ENCODE measurements at places on chromosomes 7 and 10.

DNA sequence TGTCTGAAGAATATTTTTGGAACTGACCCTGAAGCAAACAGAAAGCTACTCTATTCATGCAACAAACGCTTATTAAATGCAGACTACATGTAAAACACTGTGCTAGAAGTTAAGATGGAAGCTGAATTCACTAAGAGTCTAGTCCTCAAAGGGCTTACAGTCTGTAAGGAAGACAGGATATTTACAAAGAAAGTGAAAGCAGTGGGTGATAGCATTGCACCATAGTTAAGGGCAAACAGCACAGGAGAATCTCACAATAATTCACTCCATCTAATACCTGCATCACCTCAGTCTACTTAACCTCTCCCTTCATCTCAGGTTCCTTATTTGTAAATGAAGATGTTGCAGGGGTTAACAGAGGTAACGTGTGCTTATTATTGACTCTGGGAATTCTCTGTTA lies 360.0 kb upstream of the AOAH start:
- no peak for DNase-seq

DNA sequence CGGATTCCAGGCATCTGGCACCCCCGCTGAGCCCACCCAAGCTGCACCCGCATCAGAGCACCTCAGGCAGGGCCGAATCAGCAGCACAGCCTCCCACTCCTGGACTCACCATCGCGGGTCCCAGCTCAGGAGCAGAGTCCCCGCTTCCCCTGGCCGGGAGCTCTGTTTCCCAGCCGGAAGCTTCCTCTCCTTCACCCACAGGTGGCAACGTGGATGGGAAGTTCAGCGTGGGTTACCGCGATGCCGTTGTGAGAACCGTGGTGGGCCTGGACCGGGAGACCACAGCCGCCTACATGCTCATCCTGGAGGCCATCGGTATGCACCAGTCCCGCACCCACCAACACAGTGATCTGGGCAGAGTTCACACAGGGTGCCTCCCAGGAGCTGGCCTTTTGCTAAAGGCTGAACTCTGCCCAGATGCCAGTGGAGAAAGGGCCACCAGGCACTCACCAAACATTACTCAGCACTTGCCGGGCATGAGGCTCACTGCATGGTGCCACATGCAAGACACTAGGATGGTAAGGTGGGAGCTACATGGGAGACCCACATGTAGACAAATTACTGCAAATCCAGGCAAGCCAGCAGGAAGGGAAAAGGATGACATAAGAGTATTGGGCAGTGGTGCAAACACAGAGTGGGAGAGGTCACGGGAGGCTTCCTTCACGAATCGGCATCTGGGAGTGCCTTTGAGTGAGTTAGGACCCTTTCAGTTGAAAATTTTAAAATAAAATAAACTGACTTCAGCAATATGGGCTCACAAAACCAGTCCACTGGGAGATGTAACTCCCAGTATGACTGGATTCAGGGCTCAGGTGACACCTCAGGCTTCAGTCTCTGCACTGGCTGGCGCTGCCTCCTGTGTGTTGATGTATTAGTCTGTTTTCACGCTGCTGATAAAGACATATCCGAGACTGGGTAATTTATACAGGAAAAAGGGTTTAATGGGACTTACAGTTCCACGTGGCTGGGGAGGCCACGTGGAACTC lies 10.4 kb downstream of the C10orf105 start:
- no peak for DNase-seq

DNA sequence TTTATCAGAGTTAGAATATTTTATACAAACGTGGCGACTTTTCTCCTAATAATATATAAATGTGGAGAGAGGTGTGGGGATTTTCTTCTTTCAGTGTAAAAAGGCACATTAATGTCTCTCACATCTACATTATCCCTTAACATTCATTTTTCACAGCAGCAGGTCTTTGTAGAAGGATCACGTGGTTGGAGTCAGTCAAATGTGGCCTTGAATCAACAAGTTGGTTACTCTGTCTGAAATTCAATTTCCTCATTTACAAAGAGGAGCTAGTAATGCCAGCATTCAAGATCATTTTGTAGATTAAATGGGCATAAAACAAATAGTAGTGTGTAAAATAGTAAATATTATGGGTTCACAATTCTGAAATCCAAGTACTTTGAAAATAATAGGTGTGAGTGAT lies 183.1 kb upstream of the SEMA3E start:
- no peak for DNase-seq

DNA sequence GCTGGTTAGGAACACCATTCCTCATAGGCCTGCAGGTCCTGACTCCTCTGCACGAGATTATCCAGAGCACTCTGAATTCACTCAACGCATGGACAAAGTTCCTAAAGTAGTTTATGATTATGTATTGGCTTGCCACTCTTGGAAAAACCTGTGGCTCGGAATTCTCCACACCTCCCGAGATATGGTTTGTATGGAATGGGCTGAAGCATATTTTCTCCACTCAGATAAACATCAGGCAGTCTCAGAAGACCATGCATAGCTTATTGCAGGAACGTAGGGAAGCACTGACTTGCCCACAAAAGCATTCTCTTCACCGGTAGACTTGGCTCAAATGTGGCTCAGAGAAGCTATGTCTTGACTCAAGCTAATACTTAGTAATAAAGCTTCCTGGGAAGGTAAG lies 338.6 kb upstream of the NFE2L3 start:
- no peak for DNase-seq

DNA sequence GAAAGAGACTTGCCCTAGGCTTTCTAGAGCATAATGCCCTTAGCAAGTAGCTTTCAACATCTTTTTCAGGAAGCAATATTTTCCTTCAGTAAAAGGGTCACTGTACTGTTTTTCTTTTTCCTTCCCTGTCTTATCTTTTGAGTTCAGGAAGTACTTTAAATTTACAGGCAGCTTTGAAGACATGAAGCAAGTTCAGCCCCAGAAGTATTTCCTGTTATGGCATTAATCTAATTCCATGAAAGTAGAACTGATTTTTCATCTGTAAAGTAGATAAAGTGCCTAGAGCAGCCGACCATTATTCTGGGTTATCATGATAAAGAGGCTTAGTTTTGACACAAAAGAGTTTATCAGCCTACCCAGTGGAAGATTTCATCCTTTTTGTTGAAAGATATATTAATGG lies 288.2 kb downstream of the ADK start:
- DNase-seq: no peak

DNA sequence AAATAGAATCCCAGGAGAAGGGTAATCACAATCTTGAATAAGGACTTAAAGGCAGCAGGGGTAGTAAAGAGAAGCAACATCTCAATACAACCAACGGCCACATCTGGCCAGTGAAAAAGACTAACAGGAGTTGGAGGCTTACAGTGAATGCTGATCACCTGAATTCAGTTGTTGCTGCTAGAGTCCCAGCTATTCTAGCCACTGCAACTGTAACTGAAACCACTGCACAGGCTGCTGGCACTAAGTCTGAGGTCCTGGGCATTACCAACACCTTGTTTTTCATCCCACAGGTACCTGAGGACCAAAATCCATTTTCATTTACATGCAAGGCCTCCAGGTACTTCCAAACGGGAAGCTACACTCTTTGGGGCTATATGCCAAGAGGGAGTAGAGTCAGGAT lies 44.4 kb downstream of the TPK1 start:
- DNase-seq: no peak

DNA sequence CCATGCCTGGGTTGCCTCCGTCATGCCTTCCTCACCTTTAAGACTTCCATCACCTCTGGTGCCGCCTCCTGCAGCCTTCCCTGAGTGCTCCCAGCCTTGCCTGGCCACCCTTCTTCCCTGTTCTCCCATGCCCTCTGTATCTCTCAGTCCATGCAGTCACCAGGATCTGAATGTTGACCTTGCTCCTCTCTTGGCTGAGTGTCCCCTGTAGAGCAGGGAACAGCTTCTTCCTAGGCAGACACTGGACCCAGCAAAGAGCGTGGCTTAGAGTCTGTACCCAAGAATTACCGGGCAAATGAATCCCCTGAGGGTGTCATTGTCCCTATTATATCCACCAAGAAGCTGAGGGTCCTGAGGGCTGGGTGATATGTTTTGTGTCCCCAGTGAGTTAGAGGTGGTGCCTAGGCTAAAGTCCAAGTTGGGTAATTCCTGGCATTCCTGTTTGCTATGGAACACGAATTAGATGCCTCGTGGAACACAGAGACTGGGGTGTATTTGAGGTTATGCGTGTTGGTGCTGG lies 505.6 kb downstream of the RPS24 start:
- no peak for DNase-seq

DNA sequence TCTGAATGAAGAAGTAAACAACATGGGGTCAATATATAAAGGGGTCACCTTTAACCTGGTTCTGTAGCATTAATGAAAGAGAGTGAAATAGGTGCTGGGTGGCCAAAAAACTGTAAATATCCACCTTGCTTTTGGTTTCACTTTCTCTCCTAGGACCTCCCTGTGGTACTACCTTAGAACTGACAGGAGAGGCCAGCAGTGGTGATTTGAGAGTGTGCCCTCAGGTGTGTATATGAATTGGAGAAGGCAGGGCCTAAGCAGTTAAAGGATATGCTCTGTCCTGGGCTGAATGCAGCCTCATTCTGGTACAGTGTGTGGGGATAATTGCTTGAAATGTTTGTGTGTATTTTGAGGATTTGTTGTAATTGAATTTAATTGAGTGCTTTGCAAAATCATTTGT lies 62.0 kb downstream of the BBS9 start:
- DNase-seq: no peak

GRCh38 chr7:114793155-114793845 lies 128.6 kb upstream of the MDFIC start:
- no peak for DNase-seq

DNA sequence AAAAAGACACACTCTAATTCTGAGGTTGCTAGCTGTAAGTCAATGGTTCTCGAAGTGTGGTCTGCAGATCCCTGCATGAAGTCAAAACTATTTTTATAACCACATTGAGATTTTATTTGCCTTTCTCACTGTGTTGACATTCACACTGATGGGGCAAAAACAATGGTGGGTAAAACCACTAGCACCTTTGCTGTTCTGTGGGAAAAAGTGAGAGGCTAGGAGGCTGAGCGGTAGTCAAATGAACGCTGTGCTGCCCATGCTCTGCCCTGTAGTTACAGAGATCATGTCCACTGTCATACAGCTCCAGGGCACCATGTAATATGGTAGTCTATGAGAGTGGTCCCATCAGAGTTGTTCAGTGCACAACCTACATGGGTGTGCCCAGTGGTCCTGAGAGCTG lies 21.6 kb upstream of the PDCD4 start:
- no peak for DNase-seq

DNA sequence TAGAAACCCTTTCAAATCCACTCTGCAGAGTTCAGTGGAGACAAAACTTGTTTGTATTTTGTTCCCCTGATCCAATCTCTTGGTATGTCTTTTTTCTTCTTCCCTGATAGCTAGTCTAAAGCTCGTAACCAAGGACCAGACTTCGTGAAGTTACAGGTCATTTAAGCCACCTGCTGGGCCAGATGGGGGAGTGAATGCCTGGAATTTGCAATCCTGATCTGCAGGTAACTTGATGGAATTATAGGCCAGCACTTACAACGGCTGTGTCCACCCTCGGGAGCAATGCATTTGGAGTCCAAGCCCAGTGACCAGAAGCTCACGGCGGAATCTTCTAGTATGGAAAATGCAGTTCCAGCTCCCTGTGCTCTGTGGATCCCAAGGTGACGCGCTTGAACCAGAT lies 566.9 kb downstream of the TCERG1L start:
- no peak for DNase-seq

- no peak for DNase-seq
Measured at GRCh38 chr7:24902276-24902675, 77.7 kb downstream of the OSBPL3 start.

- no peak for DNase-seq
Measured at GRCh38 chr7:74134117-74134620, 40.0 kb upstream of the EIF4H start.

DNA sequence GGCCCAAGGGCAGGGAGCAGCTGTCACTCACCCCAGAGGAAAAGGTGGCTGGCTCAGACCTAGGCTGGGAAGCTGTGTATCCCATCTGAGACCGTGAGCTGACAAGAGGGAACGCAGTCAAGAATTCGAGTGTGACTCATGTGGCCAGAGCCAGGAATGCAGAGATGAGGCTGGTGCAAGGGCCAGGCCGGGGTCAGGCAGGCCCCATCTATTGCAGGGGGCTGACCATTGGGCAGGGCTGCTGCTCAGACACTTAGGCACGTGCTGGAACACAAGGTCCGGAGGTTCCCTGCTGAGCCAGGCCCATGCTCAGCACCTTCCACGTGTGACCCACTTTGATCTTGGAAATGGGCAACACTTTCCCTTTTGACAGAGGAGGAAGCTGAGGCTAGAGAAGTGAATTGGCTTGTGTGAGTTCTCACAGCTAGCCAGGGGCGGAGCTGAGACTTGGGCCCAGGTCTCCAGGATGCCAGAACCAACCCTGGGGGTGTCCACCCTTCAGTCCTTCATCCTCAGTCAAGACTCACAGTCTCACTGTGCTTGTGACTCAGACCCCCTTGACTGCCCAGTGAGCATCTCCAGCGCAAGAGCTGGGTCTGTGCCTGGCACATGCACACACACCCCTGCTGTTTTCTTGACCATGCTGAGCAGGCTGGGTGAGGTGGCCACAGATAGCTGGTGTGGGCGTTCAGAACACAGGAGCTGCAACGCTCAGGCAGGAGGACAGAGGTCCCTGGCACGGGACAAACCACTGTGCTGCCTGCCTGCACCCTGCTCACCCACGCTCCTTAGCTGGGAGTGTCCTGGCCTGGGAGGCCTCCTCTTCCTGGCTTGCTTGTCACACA lies 47.6 kb upstream of the PPIF start:
- DNase-seq: no peak

DNA sequence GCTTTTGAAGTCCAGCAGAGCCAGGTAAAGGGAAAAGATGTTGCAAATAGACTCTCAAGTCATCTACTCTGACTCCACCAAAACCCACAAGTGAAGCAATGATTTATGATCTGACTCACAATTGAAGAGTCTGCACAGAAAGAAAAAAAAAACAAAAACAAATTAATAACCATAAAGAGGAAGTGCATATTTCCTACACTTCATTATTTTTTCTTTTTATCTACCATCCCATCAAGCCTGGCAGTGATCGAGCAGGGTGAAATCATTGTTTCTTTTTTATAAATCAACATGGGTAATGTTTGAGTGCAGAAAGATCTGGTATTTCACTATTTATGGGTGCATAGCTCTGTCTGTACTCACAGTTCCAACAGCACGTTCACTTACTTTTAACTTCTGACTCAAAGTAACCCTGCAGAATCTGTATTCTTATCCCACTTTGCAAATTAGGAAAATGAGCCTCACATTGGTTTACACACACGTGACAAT lies 829.0 kb downstream of the TNS3 start:
- no peak for DNase-seq
